ENCODE measurements at places on chromosomes 7 and 10.
A peak's percentile ranks its signal among the peaks of the same experiment; 100 is the strongest.

DNA sequence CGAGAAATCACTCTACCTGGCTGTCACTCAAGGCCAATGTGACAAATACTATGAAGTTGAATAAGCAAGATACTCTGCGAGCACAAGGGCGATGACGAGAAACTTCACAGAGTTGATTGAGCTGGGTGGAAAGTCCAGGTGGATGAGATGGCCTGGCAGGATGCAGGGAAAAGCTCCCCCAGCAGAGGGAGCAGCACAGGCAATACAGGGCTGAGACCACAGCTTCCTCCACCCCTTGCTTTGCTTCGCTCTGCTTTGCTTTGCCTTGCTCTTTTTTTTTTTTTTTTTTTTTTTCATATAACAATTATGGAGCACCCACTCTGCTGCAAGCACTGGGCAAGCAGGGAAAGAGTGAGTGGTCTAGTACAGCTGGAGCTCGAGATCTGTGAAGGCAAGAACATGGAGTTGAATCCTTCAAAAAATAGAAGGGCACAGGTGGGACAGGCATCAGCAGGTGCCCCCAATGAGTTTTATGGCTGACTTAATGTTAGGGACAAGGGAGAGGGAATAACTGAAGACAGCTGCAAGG is 88.3 kb downstream of the CABCOCO1 start:
- peak; percentile 6 for DNase-seq

DNA sequence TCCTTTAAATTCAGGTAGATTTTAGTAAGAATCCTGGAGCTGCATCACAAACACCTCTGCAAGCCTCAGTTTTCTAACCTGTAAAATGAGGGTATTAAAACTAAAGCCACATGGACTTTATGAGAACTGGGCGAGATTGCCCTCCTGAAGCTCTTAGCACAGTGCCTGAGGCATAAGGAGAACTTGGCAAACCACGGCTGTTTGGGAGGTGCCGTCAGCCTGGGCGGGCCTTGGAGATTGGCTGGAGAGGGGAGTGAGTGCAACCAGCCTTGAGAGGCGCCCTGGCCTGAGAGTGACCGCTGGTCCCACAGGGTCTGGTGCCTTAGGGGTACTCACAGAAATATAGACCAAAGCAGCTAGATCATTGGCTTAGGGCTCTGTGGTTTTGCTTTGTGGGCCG is 5.4 kb upstream of the TNS3 start:
- DNase-seq, result no peak

DNA sequence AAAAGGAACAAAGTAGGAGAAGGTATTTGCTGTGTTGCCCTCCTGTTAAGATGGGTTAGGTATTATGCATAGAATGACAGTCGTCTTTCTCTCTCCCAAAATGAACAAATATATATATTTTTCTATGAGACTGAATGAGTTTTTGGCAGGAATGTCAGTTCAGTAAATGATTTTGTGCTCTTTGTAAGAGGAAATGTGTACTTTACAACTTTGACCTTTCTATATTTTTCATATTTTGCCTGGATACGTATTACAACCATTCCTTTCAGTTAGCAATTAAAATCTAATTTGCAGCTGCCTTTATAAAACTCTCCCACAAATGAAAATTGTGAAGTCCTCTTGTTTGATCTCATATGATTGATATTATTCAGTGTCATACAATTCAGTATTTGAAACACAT is 336.6 kb upstream of the MEOX2 start:
- no peak for DNase-seq

DNA sequence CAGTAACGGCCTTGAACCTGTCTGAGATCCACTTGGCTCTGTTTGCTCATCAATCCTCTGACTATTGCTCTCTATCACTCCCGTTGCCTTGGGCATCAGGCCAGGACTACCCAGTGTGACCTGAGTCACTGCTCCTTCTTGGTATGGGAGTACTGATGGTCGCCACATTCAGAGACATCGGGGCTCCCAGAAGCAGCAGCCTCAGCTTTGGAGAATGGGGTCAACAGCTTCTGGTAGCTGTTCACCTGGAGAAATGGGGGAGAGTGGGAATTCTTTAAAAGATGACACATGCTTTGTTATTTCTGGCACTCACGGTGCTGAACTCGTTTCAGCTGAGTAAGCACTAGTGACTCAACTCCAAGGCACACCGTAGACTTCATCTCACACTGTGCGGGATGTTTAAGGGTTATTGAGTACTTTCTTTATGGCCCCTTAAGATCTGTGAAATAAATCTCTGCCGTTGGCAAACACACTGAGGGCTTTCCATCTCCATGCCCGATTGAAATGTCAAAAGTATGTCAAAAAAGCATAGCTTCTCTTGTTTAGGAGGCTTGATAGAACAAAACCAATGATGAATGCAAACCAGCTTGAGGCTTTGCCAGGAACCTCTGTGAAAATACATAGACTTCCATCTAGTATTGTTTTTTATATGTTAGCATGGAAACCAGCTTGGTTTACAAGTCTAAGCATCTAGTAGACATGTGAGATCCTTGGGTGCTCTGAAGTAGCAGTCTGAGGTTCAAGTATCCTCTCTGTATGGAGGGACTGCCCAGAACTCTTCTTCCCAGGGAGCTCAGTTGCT is 333.1 kb downstream of the CXCL12 start:
- DNase-seq, result no peak

GRCh38 chr10:126646110-126646509 is 24.4 kb downstream of the C10orf90 start:
- DNase-seq, result no peak

GRCh38 chr10:68870545-68871104 is 30.5 kb upstream of the DDX50 start:
- no peak for DNase-seq

DNA sequence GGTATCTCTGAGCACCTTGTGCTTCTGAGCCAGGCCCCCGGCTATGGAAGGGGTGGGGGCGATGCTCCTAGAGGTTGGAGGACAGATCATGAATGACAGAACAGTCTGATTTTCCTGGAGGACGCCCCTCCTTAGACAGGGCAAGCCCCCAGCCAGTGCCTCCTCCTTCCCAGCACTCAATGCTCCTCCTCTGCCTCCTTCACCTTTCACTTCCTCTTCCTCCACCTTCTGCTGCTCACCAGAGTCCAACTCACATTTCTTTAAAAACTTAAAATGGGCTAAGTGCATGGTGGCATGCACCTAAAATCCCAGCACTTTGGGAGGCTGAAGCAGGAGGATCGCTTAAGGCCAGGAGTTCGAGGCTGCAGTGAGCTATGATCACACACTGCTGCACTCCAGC is 71.1 kb upstream of the CUX1 start:
- no peak for DNase-seq

GRCh38 chr7:144497282-144497681 is 93.8 kb upstream of the NOBOX start:
- DNase-seq, result no peak

GRCh38 chr10:108465871-108466641 is 1301.5 kb upstream of the SORCS1 start:
- no peak for DNase-seq

DNA sequence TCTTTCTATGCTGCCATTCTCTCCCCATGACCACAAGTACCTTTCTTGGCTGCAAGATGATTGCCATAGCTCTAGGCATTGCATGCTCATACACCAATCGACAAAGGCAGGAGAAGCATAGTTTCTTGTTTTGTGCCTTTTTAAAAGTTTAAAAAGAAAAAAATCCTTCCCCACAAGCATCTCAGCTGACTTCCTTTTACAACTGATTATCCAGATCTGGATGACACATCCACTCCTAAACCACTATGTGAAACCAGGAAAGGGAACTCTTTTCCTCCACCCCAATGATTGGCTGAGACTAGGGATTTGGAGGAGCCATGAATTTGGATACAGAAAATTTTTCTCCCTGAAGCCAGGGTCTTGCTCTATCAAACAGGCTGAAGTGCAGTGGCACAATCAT is 14.5 kb upstream of the LRRC4 start:
- DNase-seq, result no peak

GRCh38 chr10:113133497-113134115 is 183.6 kb downstream of the TCF7L2 start:
- DNase-seq, result no peak

DNA sequence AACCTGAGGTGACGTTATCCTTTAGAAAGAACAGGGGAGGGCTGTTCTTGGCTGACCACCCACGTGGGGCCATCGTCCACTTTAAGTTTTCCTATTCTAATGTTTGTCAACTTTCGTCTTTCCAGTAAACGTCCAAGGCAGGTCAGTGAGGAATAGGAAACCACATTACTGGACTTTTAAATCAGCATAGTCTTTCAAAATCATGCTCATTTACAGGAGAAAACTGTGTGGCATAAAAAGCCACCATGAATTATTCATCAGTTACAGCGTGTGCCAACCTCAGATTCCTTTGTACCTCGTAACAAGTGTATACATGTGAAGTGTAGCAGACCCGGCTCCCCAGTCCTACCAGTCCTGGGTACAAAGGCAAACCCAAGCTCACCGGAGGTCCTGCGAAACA is 25.1 kb upstream of the ABLIM1 start:
- DNase-seq, result no peak

DNA sequence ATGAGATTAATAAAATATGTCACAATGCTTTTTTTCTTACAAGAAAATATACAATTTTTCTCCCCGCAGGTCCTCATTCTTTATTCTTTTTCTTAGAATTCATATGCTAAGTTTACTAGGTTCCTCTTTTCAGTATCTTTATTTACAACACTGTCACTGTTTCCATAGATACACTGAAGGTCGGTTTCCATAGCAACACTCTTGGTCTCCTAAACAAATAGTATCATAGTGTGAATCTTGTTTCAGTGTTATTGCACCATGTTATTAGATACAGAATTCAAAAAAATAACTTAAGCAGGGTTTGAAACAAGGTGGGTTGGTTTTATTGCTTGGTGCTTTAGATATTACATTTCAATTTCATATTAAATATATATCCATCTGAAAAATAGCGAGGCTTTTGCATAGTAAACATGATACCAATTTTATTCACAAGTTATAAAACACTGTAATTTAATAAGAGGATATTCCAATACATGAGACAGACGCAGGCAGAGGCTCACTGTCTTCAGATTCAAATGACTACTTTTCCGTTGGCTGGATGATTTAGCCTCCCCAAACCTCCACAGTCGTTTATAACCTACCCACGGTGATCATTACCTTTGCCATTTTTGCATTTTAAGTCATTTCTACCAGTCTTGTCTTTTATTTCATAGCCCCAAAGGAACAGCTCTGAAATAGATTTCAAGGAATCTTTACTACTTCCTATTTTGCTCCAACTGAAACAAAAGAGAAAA is 88.9 kb upstream of the KLF6 start:
- DNase-seq, result no peak

DNA sequence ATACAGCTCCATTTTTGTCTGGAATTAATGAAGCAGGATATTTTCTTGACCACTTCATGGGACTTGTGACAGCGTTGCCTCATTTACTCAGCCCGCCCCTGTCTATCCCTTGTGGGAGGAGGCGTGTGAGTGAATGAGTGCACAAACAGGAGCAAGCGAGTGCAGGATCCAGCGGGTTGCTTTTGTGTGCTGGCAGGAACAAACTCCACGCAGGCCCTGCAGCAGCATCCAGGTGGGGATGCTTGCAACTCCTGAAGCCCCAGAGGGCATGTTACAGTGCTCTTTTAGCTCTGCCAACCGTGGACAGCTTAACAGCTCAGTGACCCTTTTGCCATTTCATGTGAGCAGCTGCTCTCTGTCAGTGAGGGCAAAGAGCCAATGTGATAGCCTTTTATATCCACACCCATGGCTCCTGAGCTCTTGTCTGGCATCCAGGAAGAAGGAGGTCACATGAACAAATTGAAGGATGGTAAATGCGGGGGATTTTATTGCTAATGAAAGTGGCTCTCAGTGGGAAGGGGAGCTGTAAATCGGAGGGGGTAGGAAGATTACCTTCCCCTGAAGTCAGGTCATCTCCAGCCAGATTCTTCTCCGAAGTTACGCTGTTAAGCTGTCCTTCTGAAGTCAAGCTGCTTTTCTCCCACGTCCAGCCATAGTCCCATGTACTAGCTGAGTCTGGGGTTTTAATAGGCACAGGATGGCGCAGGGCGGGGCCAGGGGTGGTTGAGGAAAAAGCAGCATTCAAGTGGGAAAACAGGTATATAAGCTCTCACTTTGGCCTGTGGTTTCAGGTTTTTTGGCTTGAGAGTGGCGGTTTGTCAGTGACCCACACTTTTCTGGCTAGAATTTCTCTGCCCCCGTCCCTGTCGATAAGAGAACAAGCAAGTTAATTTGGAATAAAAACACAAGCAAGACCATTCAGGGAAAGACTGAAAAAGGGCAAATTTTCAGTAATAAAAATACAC is 714.7 kb upstream of the MBL2 start:
- DNase-seq, result no peak

DNA sequence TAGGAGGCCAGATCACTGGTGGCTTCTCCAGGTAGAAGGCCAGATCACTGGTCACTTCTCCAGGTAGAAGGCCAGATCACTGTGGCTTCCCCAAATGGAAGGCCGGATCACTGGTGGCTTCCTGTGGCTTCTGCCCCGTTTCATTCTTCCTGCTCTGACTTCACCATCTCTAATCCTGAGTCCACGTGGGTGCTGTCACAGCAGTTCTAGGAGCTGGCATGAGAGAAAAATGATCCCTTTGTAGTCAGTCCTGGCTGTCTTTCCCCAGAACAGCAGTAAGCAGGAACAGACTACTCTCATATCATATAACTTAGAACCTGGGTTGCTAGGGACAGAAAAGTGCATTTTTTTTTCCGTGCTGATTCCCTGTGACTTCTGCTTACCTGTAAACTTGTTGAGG is 90.9 kb downstream of the ACTR3B start:
- no peak for DNase-seq

- no peak for DNase-seq
Measured at GRCh38 chr10:126263006-126263676, 125.1 kb downstream of the ADAM12 start.

GRCh38 chr10:76001019-76001418 is 569.6 kb downstream of the LRMDA start:
- no peak for DNase-seq

DNA sequence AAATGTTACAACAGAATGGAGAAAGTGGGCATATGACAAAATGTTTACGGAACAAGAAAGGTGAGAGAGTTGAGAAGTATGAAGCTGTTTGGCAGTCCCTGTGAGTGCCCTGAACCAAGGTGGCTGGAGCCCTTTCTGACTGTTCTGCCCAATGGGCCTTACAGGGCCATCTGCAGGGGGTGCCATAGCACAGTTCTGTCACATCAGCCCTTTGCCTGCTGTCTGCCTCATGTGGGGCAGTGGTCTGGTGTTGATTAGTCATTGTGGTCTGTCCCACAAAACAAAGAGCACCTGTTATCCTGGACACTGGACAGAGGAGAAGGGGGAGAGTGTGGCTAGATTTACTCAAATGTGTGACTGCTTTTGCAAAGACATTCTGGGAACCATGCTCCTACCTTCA is 51.5 kb upstream of the OSBPL3 start:
- DNase-seq, result no peak

- no peak for DNase-seq
Measured at GRCh38 chr10:23171232-23171876, 20.8 kb upstream of the PTF1A start.

DNA sequence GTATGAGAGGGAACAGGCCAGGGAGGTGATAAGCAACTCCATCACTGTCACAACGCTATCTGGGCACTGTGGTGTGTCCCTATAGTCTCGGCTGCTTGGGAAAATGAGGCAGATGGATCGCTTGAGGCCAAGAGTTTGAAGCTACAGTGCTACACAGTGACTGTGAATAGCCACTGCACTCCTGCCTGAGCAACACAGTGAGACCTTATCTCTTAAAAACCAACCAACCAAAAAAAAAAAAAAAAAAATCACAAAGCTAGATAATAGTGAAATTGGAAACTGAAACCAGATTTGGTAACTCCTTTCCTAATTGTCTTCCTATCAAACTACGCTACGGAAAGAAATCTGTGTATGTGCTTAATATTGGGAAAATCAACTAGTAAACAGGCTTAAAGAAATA is 14.1 kb downstream of the MICU1 start:
- DNase-seq, result no peak

Data from nucleus accumbens (tissue), 56 donors.